HFFc6 (cell line): ENCODE measurements at places on chromosomes 7 and 10. TPM values are rescaled to one million over a fixed set of nuclear protein-coding genes. Genes with fewer than 3 reads are reported as not detected.

- DNase-seq: no peak
These were observed 262.1 kb downstream of the AHR start for GRCh38 chr7:17560516-17560915.

- no peak for DNase-seq
These were observed 386.0 kb downstream of the RPS24 start for GRCh38 chr10:78419481-78420265.

DNA sequence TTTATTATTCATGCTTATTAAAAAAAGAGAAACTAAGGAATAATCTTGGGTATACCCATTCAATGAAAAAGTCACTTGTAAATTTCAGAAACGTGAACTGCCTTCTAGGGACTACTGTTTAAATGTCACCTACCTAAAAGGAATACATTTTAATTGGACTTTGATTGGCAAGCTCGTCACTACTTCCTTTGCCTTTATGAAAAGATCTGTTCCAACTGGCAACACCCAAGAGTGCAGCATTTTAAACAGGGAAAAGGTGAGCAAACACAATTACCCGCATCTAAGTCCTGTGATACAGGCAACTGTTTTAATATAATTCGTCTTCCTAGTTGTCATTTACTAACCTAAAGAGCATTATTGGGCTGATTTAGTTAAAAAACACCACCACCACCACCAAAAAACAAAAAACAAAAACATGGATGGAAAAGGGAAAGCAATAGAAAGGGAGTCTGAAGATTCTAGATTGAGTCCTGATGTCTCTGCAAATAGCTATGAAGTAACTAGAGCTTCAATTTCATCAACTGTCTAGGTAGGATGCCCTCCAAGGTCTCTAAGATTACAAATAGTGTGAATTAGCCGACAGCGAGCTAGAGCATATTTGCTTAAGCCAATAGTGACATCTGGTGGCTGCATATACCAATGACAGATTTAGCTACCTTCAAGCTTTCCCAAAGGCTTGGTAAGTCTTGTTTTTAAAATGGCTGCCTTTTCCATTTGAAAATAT, 33.8 kb upstream of the ICA1 start:
- DNase-seq: peak; percentile 81

AKR1C8 gene
- not detected in 3 replicates for total RNA-seq

GRCh38 chr10:107169516-107169915, 5.0 kb upstream of the SORCS1 start:
- no peak for DNase-seq

DNA sequence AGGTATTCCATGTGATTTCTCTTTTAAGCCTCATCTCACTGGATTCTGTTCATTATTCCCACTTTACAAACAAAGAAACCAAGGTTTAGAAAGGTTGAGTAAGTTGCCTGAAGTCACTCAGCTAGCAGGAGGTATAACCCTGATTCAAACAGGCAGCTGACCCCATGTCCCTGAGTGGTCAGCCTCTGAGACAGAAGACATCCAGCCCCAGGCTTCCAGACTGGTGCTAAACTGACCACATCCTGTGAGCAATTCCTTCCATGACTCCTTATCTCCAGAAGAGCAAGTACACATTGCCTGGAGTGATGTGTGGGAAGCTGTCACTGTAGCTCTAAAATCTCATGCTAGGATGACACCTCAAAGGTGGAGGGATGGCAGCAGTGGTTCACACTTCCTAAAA, 3.7 kb downstream of the PLPP4 start:
- peak; percentile 99 for DNase-seq

GRCh38 chr10:86234541-86235270, 131.9 kb downstream of the GRID1 start:
- DNase-seq: no peak

DNA sequence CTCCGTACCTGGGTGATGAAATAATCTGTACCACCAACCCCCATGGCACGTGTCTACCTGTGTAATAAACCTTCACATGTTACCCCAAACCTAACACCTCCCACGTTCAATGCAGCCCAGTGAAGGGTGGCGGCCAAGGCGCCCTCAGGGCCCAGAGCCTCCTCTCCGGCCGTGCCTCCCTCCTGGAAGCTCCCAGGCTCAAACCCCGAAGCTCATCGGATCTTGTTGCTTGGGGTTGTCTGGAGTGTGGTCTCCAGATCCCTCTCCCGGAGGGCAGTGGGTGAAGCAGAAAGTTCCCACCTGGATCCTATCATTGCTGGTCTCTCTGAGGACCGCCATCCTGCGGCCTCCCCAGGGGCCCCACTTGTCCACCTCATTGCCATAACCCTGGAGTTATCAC, 9.4 kb upstream of the KNDC1 start:
- DNase-seq: no peak

DNA sequence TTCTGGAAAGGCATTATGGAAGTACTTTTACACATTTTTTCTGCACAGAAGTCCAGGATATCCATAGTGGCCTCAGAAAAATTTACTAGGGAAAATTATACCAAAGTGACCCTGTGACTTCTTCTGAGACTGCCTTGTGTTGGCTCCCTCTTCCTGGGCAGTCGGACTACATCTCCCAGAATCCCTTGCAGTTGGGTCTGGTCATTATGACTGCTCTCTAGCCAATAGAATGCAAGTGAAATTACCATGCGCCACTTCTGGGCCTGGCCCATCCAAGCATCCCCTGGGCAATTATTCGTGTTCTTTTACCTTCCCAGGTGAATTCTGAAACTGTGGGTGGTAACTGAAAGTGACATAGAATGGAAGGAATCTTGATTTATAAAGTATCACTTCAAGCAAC, 430.9 kb downstream of the ACTR3B start:
- DNase-seq: no peak

FAM3C gene
- 56.7 to 85.0 TPM (median 58.2 TPM) in 3 replicates for total RNA-seq

DNA sequence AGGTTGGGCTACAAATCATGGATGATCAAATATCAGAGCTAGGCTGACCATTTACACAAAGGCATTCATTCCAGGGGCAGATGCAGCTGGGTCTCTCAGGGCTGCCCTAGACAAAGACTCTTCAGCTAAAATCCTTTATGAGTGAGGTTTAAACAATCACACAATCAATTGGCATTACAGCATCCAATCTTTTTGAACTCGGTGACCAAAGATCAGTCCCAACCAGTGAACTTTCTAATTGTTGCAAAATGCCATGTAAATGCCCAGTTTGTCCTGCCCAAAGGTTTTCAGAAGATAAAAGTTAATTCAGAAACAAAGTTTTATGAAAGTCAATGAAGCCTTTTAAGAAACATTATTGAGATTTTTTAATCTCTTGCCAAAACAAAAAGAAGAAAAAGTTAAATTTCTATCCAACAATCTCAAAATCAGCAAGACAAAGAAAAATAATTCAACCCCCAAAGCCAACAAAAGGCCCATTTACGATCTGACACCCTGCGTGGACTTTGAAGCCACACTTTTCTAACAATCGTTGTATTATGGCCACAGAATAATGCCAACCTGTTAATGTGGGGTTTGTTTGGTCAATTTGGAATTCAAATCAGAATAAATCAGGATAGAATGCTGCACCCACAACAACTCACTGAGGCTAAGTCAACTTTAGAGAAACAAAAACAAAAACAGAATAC, 40.9 kb downstream of the GPR37 start:
- DNase-seq: no peak

TRRAP gene
- 27.2 and 30.9 TPM in 2 replicates for total RNA-seq

TLL2 gene
- total RNA-seq: 0.08 to 0.30 TPM (median 0.23 TPM) in 3 replicates

DNA sequence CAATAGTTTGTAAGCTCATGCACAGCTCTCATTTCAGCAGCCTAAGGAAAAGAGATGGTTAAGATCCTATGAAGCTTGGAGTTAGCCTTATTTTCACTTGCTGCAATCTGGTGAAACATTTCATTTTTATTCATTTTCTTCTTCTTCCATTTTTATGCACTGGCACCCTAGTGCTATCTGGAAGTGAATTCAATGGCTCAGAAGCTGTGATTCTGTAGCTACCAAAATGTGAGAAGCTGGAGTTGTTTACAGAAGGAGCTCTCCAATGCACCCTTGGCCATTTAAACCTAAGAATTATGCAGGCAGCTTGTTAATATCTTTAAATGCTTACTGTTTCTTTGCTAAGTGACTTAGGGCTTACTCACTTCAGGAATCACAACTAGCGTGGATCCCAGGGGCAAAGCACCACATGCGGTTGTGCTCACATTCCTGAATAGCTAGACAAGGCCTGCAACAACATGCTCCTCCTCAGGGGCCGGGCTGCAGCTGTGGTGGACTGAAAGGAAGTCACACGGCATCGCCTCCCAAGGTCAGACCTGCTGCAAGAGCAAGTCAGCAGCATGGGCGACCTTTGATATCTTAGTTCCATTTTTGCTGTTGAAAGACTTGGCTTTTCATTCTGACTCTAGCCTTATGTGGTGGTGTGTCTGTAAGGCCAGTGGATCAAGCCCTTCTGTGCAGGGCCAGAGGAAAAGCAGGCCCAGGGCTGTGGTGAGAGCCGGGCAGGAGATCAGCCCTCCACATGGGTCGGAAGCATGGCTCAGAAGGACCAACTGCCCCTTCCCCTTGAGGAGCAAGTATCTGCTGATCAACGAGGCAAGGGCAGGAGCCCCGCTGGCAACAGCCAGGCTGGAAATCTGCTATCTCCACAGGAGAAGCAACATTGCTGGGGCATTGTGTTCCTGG, 91.9 kb upstream of the MBL2 start:
- peak; percentile 85 for DNase-seq

- no peak for DNase-seq
These were observed 3.5 kb upstream of the DEPP1 start for GRCh38 chr10:44982114-44982460.
